Activated CD8-positive, alpha-beta memory T cell treated with anti-CD3 and anti-CD28 coated beads for 1 hour (primary cell): ENCODE measurements at places on chromosomes 16 and 17.
A peak's percentile ranks its signal among the peaks of the same experiment; 100 is the strongest.

- no peak for DNase-seq
Observed at GRCh38 chr17:78979780-78980623, at the start of gene LGALS3BP. Gene LGALS3BP (minus strand): TSS chr17:78979923. CDS start chr17:78977191, 2,732 bp downstream.

DNA sequence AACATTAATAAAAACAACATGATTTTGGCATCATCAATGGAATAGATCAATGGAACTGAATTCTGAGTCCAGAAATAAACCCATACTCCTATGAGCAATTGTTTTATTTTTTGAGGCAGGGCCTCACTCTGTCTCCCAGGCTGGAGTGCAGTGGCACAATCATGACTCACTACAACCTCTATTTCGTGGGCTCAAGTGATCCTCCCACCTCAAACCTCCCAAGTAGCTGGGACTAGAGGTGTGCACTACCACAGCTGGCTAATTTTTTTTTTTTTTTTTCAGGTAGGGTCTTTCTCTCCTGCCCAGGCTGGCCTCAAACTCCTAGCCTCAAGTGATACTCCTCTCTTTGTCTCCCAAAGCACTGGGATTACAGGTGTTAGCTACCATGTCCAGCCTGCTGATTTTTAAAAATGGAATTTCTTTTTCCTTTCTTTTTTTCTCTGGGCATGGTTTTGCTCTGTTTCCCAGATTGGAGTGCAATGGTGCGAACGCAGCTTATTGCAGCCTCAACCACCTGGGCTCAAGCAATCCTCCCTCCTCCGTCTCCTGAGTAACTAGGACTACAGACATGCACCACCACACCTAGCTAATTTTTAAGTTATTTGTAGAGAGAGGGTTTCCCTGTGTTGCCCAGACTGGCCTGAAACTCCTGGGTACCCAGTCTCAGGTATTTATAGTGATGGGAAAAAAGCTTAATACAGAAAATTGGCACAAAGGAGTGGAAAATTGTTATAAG lies 7.3 kb upstream of the PRDM7 start:
- no peak for DNase-seq

DNA sequence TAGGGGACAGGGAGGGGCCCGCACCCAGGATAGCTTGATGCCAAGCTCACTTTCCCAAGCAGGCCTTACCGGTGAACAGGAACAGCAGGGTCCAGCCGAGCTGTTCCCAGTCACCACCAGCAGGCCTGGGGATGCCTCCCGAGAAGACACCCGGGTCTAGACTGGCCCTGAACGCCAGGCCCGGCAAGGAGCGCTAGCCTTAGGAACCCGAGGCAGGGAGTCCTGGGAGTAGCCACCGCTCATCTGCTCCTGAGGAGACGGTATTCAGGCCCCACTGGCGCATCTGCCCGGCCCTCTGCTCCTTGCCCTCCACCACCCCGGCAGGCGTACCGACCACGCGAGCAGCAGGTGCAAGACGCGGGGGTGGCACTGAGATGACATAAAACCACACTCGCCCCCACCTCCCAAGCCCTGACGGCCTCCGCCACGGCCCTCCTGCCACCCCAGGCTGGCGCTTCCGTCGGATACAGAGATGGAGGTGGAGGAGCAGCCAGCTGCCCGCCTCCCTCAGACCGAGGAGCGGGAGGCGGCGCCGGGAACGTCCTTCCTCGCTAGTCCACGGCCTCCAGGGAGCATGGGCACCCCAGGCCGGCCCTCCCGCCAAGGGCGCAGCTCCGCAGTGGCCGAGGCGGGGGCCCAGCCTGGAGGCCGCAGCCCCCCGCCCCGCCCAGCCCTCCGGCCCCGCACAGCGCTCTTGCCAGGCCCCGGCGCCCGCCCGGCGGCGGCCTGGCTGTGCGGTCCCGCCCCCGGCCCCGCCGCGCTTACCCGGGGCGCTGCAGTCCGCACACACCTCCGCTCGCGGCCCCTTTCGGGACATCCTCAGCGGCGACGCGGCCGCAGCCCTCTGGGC lies 661 bp downstream of the GIT1 start:
- DNase-seq, result no peak

DNA sequence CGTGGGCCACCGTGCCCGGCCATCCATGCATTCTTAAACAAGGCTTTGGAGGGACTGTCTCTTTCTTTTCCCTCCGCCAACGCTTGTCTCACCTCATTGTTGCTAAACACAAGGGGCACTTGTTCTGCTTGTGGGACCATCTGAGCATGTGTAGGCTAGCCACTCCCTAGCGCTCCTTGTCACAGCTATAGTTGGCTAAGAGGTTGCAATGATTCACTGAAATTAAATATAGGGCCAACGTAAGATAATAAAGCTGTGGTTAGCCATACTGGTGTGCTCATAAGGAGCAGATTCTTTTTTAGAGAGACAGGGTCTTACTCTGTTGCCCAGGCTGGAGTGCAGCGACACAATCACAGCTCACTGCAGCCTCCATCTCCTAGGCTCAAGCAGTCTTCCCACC lies 41.2 kb downstream of the KIAA0513 start:
- no peak for DNase-seq

DNA sequence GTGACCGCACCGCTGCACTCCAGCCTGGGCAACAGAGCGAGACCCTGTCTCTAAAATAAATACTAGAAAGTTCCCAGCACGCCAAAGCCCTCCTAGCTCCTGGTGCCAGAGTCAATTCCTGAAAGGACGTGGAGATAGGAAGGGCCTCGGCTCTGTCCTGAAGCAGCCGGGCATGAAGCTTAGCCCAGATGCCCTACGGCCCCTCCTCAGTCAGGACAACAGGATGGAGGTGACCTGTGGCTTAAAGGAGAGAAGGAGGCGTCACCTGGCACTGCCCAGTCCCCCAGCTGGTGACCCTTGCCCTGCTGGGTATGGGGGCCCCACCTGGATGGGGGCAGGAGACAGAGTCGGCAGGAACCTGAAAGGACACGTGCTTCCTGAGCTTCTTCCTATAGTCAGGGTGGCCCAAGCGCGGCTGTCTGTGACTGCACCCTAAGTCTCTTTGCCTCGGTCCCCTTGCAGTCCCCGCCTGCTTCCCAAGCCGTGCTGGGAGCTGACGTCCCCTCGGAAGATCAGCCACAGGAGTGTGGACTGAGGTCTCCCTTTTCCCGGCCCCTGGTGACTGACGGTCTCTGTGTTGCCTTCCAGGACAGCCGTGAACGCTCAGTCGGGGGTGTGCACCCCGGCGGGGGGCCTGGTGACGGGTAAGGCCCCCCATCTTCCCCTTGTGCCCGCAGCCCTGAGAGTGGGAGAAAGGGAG lies 14.9 kb upstream of the RNF213 start:
- no peak for DNase-seq

- DNase-seq, result no peak
Observed at GRCh38 chr17:47652570-47652969, 2.9 kb downstream of the KPNB1 start.

GRCh38 chr17:71232801-71233559 lies 887.8 kb upstream of the SOX9 start:
- DNase-seq, result no peak

DNA sequence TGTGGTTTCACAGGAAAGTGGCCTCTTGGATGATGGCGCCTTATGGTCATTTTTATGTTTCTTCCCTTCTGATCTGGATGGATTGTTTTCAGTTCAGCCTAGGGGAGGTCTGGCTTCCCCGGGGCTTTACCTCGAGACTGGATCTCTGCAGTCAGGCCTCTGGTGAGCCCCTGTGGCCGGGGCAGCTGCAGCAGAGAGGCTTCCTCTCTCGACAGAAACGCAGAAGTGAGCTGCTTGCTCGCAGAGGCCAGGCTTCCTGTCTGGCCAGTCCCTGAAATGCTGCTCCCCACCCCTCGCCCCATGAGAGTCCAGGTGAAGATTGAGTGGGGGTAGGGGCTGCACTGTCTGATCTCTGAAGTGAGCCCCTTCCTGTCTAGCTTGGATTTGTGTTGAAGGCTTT lies 44.0 kb downstream of the PLCG2 start:
- no peak for DNase-seq

- DNase-seq, result no peak
Observed at GRCh38 chr17:58989629-58990028, 117.1 kb downstream of the TRIM37 start.

GRCh38 chr17:28949185-28950016 lies 1.9 kb downstream of the PHF12 start:
- DNase-seq, result no peak

DNA sequence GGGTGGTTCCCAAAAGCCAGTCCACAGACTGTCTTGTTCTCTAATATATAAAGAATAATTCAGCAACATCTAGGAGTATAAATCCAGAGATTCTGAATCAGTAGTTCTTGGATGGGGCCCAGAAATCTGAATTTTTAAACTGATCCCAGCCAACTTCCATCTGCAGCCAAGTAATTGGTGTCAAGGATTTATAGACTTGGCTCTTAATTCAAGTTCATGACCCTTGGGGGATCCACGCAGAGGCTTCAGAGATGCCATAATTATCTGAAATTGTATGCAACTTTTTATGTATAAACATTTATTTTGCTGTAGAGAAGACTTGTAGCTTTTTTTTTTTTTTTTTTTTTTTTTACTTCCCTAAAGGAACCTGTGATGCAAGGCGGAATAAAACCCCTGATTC lies 60.6 kb downstream of the HLF start:
- DNase-seq, result no peak

DNA sequence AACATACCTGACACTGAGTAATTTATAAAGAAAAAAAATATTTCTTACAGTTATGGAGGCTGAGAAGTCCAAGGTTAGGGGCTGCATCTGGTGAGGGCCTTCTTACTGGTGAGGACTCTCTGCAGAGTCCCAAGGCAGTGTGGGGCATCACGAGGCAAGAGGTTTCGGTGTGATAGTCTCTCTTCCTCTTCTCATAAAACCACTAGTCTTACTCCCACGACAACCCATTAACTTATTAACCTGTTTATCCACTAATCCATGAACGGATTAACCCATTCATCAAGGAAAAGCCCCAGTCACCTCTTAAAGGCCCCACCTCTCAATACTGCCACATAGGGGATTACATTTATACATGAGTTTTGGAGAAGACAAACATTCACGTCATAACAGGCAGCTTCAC lies 20.1 kb downstream of the CIITA start:
- DNase-seq, result no peak

DNA sequence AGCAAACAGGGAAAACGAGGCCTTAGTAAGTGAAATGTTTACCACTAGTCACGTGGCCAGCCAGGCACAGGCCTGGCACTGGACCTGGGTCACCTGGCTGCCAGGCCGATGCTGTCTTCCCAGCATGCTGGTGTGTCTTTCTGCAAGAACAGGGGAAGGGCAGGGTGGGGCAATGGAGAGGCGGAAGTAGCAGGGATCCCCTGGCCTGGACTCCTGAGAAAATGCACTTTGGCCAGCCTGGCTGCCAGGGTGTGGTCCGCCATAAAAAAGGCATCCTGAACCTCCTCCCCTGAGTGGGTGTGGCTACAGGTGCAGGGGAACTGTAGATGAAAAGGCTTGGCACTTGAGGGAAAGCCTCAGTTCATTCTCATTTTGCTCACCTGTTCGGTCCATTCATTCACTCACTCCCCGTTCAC lies 1.0 kb upstream of the ANKRD40CL start:
- DNase-seq, result no peak

- no peak for DNase-seq
Observed at GRCh38 chr17:82655038-82655479, 6.8 kb upstream of the WDR45B start.

GRCh38 chr16:30541502-30542329 lies 7.1 kb upstream of the ZNF747 start:
- no peak for DNase-seq

GRCh38 chr17:74160656-74161502 lies 42.6 kb upstream of the RPL38 start:
- DNase-seq, result no peak

- DNase-seq, result no peak
Observed at GRCh38 chr16:48913384-48913783, 303.4 kb upstream of the N4BP1 start.

GRCh38 chr16:78227855-78228254 lies 128.4 kb downstream of the WWOX start:
- DNase-seq, result no peak

DNA sequence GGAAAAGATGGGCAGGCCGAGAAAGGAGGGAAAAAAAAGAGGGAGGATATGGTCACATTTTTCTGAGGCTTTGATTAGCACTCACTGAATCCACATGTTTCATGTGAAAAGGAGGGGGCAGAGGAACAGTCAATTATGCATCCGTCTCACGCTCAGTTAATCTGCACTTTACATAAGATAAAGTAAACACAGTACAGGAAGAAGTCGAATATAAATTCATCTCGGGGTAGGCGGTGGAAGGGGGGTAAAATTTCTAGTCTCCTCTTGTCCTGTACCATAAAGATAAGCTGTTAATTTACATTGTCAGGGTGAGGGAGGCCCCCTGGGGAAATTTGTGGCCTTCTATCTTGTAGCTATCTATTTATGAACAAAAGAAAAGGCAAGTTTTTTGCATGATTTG lies 73.1 kb upstream of the CES5A start:
- no peak for DNase-seq

DNA sequence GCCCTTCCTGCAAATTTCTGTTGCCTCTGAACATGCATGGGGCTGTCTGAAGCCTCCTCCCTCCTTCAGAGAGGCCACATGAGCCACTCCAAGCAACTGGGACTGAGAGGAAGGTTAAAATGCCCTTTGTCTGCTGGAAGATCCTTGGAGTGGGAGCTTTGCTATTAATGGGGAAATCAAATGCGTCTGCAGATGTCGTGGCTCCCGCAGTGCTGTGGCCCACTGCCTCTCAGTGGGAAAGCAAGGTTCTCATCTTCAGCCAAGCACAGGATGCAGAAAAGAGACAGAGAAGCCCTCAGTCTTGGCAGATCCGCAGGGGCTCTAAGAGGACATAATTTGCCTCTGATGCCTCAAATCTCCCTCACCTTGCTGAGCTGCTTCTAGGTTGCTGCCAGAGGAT lies 34.8 kb downstream of the PEMT start:
- DNase-seq, result no peak

GRCh38 chr17:74325743-74326379 lies at the start of gene KIF19:
Gene KIF19 (plus strand): TSS chr17:74326226. CDS start chr17:74326350, 124 bp downstream.
- DNase-seq, result peak; percentile 35

DNA sequence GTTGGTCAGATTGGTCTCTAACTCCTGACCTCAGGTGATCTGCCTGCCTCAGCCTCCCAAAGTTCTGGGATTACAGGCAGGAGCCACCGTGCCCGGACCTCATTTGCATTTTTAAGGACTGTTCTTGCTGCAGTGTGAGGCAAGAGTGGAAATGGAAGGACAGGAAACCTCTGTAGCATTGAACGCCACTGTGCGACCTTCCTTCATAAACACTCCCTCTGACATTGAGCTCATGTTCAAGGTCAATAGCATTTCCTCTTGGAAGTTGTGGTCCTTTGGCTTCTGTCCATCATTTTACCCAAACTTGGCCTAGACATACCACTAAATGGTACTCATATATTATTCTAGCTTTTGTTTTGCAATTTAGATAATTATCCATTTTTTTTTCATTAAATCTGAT lies 32.8 kb upstream of the ABCA8 start:
- DNase-seq, result no peak

DNA sequence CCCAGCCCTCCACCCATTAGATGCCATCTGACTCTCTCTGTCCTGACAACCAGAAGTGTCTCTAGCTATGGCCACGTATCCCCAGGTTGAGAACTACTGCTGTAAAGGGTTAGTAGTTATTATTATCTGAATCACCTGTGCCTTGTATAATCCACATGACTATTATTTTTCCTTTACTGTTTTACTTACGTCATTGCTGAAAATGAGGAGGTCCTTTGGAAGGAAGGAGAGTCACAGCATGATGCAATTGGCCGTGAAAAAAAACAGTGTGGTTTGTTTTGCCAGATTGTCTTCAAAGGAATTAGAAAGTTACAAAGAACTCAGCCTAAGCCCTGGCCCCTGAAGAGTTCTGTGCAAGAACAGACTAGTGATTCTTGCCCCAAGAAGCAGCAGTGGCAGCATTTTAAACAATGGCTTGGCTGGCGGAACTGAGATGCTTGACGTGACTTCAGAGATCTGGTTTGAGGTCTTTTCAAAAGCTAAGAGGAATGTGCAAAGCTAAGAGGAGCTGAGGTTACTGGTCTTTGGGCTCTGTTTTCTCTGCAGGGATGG lies 413.3 kb upstream of the EEF2KMT start:
- DNase-seq, result no peak
